Tibial artery (tissue), 4 donors: ENCODE measurements at places on chromosomes 1 and 21.

DNA sequence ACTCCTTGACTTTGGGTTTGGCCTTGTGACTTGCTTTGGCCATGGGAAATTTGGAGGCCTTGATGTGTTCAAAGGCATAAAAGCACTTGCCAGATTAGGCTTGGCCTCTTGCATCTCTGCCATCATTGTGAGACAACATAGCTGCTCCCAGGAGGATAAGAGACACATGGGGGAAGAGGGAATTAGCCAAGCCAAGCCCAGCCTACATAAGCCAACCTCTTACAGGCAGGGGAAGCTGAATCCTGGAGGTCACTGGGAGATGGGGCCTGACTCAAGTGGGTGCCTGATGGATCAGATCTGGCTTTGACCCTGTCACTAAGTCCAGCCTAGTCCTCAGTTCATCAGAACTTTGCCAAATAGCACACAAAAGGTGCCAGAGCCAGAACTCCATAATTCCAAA, 37.6 kb upstream of the HMGB4 start:
- no peak overlapping the region for H3K27ac ChIP-seq
- H3K4me3 ChIP-seq = no peak overlapping the region
- no peak for DNase-seq
- no peaks in the 10 kb centered on the region for H3K27me3 ChIP-seq
- H3K36me3 ChIP-seq = no peaks in the 10 kb centered on the region
- H3K4me1 ChIP-seq = no peaks in the 10 kb centered on the region

DNA sequence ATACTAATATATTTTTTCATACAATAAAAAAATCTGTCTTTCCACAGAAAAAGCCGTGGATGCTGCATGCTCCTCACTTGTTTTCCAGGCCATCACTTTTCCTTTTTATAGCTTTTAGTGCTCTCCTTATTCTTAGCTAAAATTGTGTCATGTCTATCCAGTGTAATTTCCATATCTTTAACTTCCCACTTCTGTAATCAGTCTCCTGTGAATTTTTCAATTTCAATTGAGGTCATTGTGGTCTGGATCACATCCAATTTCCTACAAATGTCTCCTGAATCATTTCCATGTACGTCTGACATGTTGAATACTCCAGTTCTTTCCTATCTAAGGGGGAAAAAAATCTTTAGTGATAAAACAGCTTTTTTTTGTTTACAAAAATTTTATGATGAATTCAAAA, 838.2 kb upstream of the B3GALT2 start:
- no peaks in the 10 kb centered on the region for H3K27me3 ChIP-seq
- H3K27ac ChIP-seq = no peak overlapping the region
- no peak for DNase-seq
- H3K4me1 ChIP-seq = no peaks in the 10 kb centered on the region
- H3K4me3 ChIP-seq = no peak overlapping the region

DNA sequence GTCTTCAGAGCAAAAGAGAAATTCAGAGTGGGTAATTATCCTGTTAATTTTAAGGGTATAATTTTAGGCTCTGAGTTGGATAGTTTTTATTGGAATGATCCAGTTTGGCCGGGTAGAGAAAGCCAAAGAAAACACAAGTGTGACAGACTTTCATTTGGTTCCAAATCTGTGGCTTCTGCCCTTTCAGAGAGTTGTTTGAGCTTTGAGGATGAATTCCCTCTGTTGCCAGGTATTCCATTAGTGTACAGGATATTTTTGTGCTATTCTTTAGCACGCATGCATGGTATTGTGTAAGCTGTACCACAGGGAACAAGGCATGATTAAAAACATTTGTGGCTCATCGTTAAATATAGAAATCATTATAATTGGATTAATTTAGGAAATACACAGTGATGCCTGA, 384.4 kb downstream of the ADGRL2 start:
- no peak overlapping the region for H3K4me3 ChIP-seq
- peaks cover 6% of the 10 kb centered on the region for H3K4me1 ChIP-seq
- no peak for DNase-seq
- no peaks in the 10 kb centered on the region for H3K27me3 ChIP-seq

- no peak overlapping the region for H3K27ac ChIP-seq
- H3K27me3 ChIP-seq = no peaks in the 10 kb centered on the region
- DNase-seq = no peak
- H3K4me1 ChIP-seq = peaks cover 11% of the 10 kb centered on the region
- no peak overlapping the region for H3K4me3 ChIP-seq
- peaks cover 17% of the 10 kb centered on the region for H3K36me3 ChIP-seq
Measured at GRCh38 chr1:169890761-169891538, 2.7 kb downstream of the SCYL3 start.

DNA sequence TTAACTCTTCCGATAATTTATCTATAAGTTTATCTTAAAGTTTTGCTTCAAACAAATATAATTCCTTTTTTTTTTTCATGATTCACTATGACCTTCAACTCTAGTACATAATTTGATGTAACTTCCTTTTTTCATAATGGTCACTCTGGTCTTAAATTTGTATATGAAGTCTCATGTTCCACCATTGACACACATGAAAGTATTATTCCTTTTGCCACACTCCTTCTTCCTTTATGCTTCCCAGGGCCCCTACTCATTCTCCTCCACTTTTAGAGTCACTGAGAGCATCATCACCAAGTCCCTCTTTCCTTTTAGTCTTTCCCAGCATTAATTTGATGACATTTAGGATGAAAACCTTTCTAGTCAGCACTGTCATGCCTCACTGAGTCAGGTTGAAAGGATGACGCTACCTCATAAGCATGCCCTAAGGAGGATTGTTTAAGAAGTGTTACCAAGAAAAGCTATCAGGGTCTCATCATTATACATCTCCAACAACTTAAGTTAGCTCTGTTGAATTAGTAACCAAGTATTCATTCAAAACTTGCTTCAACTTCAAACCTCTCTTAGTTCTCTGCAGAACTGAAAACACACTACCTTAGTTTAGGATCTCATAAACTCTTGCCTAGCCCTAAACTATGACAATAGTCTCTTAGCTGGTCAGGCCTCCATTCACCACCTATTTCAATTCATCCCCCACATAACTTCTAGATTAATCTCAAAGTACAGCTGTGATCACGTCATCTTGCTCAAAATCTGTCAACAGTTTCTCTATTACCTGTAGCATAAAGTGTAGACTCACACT, 14.5 kb downstream of the AUNIP start:
- no peaks in the 10 kb centered on the region for H3K27me3 ChIP-seq
- no peaks in the 10 kb centered on the region for H3K4me1 ChIP-seq
- no peak overlapping the region for H3K4me3 ChIP-seq
- no peak overlapping the region for H3K27ac ChIP-seq

DNA sequence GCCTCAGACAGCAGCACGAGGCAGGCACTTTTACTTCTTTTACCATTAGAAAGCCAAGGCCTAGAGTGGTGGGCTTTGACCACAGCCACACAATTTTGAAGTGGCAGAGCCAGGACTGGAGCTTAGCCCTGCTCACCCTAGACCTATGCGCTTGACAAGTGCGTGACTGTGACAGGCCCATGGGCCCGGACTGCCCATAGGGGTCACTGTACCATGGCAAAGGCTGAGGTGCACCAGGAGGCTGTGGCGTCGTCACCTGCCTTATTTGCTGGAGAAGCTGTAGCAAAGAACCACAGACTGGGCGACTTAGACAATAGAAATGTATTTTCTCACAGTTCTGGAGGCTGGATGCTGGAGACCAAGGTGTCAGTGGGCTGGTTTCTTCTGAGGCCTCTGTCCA, 2.6 kb upstream of the TMEM82 start:
- H3K4me1 ChIP-seq = peaks cover 31% of the 10 kb centered on the region
- peak overlapping the region; percentile 68 for H3K27ac ChIP-seq
- H3K27me3 ChIP-seq = no peaks in the 10 kb centered on the region
- DNase-seq = no peak

DNA sequence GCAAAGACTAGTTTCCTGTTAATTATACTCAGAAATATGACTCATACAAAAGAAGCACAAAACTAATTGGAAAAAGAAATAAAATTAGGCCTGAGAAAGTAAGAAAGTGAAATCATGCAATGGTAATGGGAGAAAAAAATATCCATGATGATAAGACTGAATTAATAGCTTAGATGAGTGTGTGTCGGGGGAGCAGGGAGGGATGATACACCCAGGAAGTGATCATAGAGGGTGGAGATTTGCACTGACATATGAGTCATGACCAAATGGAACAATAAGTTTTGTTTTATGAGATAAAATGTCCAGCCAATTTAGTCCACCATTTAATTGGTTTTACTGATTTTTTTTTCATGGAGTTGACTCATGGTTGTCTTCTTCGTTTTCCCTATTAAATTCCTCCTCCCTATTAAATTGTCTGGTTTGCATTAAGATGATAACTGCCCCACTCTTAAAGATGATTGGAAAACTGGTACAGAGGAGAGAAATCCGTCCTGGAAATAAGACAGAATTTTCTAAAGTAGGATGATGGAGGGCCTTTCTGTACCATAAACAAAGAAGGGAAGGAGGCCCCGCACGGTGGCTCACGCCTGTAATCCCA, 111.7 kb upstream of the KCNJ6 start:
- DNase-seq = no peak
- no peak overlapping the region for H3K4me3 ChIP-seq
- no peaks in the 10 kb centered on the region for H3K36me3 ChIP-seq
- H3K27ac ChIP-seq = no peak overlapping the region
- no peaks in the 10 kb centered on the region for H3K4me1 ChIP-seq
- peaks cover 3% of the 10 kb centered on the region for H3K27me3 ChIP-seq

GRCh38 chr1:235102259-235102582, 26.4 kb downstream of the TOMM20 start:
- no peaks in the 10 kb centered on the region for H3K36me3 ChIP-seq
- H3K27ac ChIP-seq = no peak overlapping the region
- no peak overlapping the region for H3K4me3 ChIP-seq
- no peak for DNase-seq

DNA sequence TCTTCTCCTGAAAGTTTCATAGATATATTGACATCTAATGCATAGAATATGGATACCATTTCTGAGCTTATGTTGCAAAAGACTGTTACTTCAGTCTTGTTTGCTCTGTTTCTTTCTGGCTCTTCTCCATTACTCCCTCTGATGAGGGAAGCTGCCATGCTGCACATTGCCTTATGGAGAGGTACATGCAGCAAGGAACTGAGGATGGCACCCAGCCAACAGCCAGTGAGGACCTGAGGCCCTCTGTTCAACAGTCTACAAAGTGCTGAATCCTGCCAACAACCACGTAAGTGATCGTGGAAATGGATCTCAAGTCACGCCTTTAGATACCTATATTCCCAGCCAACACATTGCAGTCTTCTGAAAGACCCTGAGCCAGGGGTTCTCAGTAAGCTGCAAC, 66.6 kb upstream of the ADAMTS5 start:
- no peaks in the 10 kb centered on the region for H3K27me3 ChIP-seq
- H3K36me3 ChIP-seq = no peaks in the 10 kb centered on the region
- no peak overlapping the region for H3K4me3 ChIP-seq
- DNase-seq = no peak
- H3K4me1 ChIP-seq = no peaks in the 10 kb centered on the region
- no peak overlapping the region for H3K27ac ChIP-seq

- no peaks in the 10 kb centered on the region for H3K36me3 ChIP-seq
- H3K27ac ChIP-seq = no peak overlapping the region
- no peaks in the 10 kb centered on the region for H3K27me3 ChIP-seq
- no peak overlapping the region for H3K4me3 ChIP-seq
- H3K4me1 ChIP-seq = no peaks in the 10 kb centered on the region
Measured at GRCh38 chr21:36473203-36473602, 6.7 kb downstream of the CLDN14 start.

DNA sequence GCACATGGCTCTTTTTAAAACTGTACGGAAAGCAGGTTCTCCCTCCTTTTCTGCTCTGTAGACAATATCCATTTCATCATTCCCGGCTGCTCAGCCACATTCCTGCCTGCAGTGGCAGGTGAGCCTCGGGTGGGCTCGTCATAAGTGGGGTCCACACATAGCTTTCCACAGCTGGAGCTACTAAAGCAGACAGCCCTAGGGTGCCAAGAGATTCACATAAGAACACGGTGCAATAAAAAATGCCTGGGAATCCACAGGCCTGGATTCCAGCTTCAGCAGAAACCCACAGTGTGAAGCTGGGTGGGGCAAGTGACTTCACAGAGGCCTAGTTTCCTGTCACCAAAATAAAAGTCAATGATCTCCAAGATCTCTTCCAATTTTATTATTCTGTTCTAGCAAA, 96.4 kb downstream of the MIS18A start:
- DNase-seq = no peak
- H3K36me3 ChIP-seq = no peaks in the 10 kb centered on the region
- H3K4me3 ChIP-seq = no peak overlapping the region

DNA sequence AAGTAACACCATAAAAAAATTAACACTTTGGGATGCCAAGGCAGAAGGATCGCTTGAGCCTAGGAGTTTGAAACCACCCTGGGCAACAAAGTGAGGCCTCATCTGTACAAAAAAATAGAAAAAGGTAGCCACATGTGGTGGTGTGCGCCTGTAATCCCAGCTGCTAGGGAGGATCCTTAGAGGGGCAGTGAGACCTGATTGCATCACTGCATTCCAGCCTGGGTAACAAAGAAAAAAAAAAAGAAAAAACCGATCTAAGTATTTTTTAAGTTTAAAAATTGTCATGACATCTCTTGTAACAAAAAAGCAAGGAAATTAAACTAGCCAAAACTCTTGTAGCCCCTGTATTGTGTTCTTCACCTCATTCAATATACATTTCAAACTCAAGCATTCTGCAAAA, 39.5 kb downstream of the ZZZ3 start:
- peaks cover 18% of the 10 kb centered on the region for H3K36me3 ChIP-seq
- no peak overlapping the region for H3K27ac ChIP-seq
- H3K4me1 ChIP-seq = no peaks in the 10 kb centered on the region
- no peaks in the 10 kb centered on the region for H3K27me3 ChIP-seq

DNA sequence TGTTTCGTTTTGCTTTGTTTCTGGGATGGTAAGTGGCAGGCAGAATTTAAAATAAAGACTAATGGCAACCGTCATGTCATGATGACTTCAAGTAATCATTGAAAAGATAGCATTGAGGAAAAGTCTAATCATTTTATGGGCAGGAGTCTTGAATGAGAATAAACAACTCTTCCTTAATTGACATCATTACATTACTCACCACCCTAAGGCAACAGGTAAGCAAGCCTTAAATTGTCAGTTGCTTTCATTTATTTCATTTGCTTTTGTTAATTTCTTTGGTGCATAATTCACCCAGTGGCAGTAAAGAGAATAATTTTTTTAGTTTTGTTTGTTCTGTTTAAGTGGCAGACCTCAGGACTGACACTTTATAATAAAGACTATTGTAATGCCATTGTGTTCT, 669.0 kb downstream of the RWDD3 start:
- H3K27me3 ChIP-seq = no peaks in the 10 kb centered on the region
- no peak for DNase-seq
- H3K27ac ChIP-seq = no peak overlapping the region
- H3K36me3 ChIP-seq = no peaks in the 10 kb centered on the region
- H3K4me1 ChIP-seq = no peaks in the 10 kb centered on the region
